ENCODE measurements at places on chromosomes 4 and X.
A peak's percentile ranks its signal among the peaks of the same experiment; 100 is the strongest.

- no peak for DNase-seq
These were observed 230.2 kb downstream of the EVC2 start for GRCh38 chr4:5478169-5478568.

DNA sequence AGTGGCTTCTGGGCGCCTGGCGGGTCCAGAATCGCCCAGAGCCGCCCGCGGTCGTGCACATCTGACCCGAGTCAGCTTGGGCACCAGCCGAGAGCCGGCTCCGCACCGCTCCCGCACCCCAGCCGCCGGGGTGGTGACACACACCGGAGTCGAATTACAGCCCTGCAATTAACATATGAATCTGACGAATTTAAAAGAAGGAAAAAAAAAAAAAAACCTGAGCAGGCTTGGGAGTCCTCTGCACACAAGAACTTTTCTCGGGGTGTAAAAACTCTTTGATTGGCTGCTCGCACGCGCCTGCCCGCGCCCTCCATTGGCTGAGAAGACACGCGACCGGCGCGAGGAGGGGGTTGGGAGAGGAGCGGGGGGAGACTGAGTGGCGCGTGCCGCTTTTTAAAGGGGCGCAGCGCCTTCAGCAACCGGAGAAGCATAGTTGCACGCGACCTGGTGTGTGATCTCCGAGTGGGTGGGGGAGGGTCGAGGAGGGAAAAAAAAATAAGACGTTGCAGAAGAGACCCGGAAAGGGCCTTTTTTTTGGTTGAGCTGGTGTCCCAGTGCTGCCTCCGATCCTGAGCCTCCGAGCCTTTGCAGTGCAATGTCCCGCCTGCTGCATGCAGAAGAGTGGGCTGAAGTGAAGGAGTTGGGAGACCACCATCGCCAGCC lies at the start of gene ATOH1:
TSS of gene ATOH1 (plus strand) at position 422 of the 663 bp plus-strand sequence. CDS start at position 596, 174 bp downstream.
- peak; percentile 52 for DNase-seq

- no peak for DNase-seq
These were observed 11.3 kb downstream of the EXOC1 start for GRCh38 chr4:55864577-55865223.

- DNase-seq = no peak
These were observed 41.3 kb upstream of the VCX start for GRCh38 chrX:7801711-7802110.

- no peak for DNase-seq
These were observed 29.2 kb upstream of the FGFBP2 start for GRCh38 chr4:15992167-15992485.

DNA sequence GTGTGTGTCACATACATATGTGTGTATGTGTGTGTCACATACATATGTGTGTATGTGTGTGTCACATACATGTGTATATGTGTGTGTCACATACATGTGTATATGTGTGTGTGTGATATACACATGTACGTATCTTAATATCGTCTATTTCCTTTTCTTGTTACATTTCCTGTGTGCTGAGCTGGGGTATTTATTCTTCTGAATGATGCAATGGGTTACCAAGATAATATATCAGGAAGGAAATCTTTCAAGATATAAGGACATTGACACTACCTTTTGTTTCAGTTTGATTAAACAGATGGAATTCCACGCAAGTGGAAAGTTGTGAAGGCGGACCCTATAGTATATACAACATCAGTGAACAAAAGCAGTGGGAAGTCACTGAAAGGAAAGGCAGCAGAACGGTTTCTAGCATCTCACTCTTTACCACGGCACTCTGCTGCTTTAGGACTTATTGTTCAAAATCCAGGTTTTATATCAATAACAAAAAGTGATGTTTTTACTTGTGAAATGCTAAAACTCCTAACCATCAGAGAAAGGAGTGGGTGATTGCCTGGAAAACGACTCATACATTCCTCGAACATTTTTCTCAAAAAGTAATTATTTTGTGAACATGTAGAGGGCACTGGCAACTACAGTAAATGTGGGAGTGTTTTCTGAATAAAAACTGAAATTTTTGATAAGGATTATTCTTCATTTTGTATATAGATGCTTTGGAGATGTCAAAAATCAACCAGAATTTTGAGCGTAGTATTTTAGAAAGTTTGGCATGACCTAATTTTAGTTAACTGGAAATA lies 43.1 kb upstream of the IL21 start:
- no peak for DNase-seq

DNA sequence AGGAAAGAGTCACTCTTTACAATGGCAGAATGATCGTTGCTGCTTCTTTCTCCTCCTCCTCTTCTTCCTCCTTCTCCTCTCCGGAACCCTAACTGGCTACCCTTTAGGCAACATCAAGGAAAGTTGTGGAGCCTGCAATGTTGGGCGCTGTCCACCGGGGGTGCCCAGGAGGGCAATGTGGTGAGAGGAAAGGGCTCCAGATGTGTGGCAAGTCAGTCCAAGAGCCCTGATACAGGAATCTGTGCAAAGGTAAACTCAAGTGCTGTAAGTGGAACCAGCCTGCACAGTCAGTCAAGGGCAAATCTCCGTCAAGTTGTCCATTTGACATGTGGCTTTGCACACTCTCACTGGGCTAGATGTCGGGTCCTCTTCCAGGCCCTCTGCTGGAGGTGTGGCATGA lies 2.8 kb downstream of the RTL5 start:
- no peak for DNase-seq

- no peak for DNase-seq
These were observed 793.3 kb upstream of the MAGEB2 start for GRCh38 chrX:29422034-29422433.

GRCh38 chr4:85726555-85726954 lies 251.6 kb downstream of the ARHGAP24 start:
- no peak for DNase-seq

DNA sequence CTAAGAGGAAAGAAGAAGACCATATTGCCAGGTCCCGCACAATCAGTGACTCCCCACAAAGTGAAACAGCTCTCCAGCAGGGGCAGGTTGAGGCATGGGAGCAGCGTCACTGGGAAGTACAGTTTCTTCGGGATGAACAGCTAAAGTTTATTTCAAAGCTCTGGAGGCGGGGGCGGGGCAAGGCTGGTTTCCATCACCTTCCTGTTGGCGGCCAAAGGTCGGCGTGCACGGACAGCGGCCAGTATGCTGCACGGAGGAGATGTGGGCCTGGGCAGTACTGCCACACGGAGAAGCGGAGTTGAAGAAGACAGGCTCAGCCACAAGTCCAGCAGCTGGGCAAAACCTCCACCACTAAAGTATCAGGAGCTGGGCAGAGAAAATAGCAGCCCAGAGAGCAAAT lies 951 bp upstream of the ZNF518B start:
- no peak for DNase-seq

DNA sequence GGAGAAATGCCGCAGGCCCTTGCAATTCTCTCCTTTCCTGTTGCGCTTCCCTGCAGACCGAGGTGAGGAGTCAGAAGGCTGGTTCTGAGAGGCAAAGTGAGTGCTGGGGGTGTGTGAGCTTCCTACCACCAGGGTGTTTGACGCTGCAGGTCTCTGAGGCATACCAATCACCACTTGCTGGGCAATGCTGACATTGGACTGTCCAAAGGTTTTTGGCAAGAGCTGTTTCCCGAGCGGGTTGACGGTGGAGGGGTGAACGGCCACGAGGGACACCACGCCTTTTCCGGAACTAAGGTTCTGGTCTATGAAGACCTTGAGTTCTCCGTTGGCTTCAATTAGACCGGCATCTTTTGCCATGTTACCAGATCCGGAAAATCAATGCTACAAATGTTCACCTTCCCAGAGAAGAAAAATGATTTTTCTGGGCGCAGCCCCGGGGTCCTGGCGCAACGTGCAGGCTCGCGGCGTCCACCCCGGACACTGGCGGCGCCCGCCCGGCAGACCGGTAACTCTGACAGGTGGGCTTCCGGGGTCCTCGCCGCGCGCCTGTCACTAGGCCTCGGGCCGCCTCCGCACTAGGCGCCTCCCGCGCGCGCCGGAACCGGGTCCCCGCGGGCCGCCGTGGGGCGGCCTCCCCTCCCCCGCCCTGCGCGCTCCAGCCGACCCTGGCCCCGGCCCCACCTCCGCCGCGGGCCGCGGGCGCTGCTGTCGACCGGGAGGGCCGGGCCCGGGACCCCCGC lies 44.9 kb upstream of the FAM47C start:
- peak; percentile 23 for DNase-seq

- no peak for DNase-seq
These were observed 86.8 kb upstream of the AFAP1 start for GRCh38 chr4:8026453-8026852.

- DNase-seq = no peak
These were observed 165.1 kb upstream of the PPP3CA start for GRCh38 chr4:101512416-101512815.

GRCh38 chrX:57929373-57929772 lies 19.1 kb upstream of the ZXDA start:
- DNase-seq = no peak

DNA sequence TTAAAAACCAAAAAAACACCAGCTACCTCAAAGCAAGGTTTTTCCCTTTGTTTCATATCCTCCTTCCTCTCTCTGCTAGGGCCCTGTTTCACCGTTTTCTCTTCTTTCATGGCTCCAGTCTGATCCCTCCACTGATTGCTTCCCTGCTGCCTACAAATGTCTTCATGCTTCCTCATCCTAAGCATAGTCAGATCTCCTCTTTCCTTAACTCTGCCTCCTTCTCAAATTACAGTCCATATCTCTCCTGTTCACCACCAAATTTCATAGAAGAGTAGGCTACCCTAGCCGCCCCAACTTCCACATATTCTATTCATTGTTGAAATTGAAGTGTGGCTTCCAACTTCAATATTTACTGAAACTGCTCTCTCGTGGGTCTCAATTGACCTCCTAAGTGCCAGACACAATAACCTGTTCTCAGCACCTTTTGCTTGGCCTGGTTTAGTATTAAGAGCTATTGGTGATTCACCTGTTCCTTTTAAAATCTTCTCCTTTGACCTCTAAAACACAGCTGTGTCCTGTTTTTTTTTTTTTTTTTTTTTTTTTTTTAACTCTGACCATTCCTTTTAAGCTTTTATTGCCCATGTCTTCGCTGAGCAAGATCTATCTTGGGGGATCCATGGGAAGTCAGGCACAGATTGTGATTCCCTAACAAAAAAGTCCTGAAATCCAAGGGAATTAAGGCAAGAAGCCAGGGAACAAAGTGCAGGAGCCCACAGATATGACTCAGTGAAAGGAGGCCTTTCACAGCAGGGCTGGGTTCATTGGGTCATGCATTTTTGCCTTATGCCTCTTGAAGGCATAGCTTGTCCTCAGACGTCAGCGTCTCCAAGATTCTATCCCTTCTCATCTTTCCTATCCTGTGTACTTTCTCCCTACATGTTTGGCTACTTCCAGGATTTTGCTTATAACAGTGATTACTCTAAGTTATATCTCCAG lies 85.4 kb downstream of the RPS3A start:
- DNase-seq = no peak

DNA sequence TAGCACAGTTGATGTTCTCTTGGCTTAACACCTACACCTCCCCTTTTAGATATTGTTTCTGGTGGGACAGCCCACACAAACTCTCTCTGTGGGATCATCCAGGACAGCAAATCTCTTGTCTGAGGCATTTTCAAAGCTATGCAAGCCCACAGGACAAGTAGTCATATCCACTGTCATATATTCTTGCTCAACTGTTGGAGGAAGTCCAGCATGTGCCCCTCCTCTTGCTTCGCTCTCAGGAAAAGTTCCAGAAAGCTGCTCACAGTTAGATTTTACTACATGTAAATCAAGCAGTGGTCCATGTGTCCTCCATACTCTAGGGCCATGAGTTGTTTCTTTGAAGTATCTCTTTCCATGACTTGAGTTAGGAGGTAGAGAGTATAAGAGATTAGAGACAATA lies 260.7 kb downstream of the INPP4B start:
- no peak for DNase-seq

DNA sequence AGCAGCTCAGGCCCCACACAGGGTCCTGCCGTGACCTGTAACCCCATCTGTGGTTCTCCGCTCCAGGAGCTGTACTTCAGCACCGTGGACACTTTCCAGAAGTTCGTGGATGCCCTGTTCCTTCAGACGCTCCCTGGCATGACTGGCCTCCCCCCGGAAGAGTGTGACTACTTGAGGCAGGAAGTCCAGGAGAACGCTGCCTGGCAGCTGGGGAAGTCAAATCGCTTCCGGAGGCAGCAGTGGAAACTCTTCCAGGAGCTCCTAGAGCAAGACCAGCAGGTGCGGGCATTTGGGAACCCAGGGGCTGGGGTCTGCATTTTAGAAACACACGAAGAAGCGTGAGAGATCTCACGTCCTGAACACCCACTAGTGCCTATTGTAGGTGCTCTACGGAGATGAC lies 72.5 kb downstream of the EVC start:
- DNase-seq = peak; percentile 24

- no peak for DNase-seq
These were observed 72.8 kb downstream of the SEL1L3 start for GRCh38 chr4:25790024-25790423.

DNA sequence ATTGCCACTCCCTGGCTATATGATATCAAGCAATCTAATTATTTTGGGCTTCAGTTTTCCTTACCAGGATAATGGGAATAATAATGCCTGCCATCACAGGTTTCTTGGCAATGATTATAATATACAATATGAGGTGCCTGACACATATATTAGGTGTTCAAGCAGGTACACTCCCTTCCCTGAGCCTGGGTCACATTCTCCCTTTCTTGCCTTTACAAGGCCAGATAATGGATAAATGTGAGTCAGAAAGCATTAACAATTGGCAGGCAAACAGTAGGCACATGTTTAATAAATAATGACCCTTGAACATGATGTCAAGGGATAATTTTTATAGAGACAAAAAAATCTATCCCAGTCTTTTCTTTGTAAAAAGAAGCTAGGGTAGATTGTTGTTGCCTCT lies 17.2 kb downstream of the NDP start:
- no peak for DNase-seq

GRCh38 chrX:30804462-30804861 lies 84.6 kb downstream of the TAB3 start:
- no peak for DNase-seq

DNA sequence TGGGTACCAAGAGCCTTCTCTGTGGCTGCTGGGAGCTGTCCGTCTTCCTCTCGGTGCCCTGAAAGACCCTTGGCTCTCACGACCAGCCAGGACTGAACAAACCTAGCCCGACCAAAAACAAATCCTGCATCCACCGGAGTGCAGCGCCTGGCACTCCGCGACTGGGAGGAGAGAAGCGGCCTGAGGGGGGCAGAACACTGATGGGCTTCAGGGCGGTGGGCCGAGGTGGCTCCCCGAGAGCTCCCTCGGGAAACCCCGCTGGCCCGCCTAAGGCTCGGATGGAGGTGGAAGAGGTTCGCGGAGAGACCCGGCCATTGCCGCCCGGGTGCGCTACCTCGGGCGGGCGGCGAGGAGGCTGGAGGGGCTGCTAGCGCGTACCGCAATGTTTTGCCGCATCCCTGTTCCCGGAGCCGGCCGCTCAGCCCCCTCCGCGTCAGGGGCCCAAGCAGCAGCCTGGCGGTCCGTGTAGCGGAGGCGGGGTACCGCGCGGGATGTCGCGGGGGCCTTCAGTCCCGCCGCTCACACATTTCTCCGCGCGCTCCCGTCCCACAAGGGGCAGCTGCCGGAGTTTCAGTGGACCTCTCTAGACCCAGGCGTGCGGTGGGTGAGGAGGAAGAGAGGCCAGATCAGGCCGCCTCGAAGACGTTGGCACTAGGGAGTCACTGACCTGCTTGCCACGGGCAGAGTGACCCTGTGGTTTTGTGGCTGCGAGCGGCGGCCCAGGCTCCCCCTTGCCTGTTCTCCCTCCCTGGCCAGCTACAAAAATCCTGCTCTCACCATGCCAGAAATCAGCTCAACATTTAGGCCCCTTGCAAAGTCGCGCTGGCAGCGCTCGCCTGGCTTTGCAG lies 2.2 kb downstream of the SLITRK4 start:
- no peak for DNase-seq
